Stimulated activated CD4-positive, alpha-beta T cell treated with anti-CD3 and anti-CD28 coated beads, Interleukin-4, amount 100 ng/mL, for 24 hours (primary cell): ENCODE measurements at places on chromosomes 12 and 14.

DNA sequence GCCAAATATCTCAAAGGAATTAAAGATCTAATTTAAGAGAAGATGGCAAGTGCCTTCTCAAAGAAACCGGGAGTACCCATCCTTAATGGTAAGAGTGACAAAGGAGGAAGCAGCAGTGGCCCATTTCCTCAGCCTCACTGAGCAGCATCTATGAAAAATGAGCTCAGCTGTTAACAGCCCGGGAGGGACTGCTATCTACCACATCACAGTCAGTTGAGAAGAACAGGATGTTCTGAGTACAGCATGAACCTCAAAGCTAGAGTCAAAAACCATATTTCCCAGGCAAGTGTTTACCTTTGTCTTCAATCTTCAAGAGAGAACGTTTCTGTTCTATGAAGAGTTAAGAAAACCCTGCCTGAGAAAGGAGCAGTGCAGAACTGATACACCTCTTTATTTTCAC lies 115.0 kb downstream of the BTG1 start:
- peak; percentile 53 for DNase-seq

DNA sequence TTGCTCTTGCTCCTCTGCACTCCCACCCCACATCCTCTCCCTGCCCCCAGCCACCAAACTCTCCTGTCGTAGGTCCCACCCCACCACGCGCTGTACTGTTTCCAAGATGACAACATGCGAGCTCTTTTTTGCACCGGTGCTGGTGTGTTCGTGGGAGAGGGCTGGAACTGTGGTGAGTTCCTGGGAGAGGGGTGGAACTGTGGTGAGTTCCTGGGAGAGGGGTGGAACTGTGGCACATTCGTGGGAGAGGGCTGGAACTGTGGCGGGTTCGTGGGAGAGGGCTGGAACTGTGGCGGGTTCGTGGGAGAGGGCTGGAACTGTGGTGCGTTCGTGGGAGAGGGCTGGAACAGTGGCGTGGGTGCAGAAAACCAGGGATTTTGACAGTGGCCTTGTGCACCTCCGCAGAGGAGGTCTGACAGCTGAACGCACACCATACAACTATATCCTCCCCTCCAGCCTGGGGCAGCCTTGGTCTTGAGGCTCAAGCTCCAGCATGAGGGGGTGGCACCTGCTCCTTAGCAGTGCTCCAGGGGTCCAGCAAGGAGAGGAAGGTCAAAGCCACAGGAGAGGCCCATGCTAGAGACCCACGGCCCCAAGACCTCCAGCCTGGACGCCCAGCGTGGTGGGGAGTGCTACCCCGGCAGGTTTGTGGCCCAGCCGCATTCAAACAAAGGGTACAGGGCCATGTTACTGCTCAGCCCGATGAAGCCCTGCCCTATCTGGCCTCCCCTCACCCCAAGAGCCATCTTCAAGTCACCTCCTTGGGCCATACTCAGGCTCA lies 50.1 kb downstream of the ACTN1 start:
- no peak for DNase-seq

GRCh38 chr14:35576856-35577255 lies 42.9 kb downstream of the INSM2 start:
- no peak for DNase-seq

DNA sequence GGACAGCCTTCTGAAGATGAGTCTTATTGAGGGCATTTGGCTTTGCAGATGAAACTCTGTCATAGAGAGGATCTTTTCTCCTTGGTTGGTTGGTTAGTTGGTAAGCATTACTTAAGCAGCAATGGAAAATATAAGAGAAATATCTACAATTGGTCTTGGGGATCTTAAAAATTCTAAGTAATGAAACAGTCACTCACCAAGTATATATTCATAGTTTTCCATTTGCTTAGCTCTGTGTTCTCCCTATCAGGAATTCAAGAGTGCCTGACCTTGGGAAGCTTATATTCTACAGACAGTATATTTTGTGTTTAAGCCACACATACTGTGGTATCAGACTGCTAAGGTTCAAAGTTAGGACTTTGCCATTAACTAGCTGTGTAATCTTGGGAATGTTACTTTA lies at the start of gene OR5AU1:
Gene OR5AU1 (minus strand): TSS at position 101 of the 400 bp plus-strand sequence. CDS start 191 bp downstream, outside the sequence.
- DNase-seq = no peak

GRCh38 chr14:60002819-60003492 lies 83.0 kb downstream of the LRRC9 start:
- no peak for DNase-seq

GRCh38 chr14:69002069-69002468 lies 23.0 kb upstream of the ACTN1 start:
- DNase-seq = no peak

GRCh38 chr12:118103601-118104382 lies at the start of gene VSIG10:
VSIG10 (minus strand) TSS chr12:118104011; CDS start chr12:118103671, 340 bp downstream.
- DNase-seq = peak; percentile 6

DNA sequence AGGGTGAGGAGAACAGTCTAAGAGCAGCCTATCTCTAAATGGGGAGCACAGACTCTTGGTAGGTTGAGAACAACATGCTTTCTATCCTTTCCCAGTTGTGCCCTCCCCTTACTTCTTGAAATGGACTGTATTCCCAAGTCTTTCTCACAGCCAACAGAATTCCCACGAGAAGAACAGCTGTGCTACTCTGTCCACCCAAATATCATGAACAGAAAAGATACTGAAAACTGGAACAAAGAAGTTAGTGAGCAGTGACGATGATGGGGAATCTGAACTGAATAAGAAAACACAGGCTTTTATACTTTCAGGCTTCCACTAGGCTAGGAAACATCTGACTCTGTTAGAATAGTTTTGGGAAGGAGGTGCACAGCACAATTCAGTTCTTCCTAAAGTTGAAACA lies 3.4 kb downstream of the NACA start:
- no peak for DNase-seq

DNA sequence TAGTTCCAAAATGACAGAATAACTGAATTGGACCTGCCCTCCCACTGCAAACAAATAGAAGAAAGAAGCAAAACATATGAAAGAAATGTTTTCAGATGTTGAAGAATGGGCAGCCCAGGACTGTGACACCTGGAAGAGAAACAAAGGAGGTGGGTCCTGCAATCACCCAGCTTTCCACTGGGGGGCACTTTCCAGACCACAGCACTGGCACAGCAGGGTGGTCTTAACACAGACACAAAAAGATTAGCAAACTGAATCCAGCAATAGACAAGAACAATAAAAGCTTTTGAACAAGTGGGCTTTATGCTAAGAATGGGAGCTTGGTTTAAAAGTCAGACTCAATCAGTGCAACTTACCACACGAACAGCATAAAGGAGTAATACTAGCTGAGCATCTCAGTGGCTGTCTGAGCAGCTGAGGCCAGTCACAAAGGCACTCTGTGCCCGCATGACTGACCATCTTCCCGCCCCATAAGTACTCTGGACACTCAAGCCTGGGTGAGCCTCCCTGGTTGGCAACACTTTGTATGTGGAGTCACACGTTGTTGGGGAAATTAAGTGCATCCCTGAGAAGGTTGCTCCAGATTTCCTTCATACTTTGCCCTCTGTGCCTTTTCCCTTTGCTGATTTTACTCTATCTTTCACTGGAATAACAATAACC lies 27.7 kb downstream of the JKAMP start:
- no peak for DNase-seq

- peak; percentile 27 for DNase-seq
Measured at GRCh38 chr12:103441437-103442181, 54.2 kb downstream of the C12orf42 start.

DNA sequence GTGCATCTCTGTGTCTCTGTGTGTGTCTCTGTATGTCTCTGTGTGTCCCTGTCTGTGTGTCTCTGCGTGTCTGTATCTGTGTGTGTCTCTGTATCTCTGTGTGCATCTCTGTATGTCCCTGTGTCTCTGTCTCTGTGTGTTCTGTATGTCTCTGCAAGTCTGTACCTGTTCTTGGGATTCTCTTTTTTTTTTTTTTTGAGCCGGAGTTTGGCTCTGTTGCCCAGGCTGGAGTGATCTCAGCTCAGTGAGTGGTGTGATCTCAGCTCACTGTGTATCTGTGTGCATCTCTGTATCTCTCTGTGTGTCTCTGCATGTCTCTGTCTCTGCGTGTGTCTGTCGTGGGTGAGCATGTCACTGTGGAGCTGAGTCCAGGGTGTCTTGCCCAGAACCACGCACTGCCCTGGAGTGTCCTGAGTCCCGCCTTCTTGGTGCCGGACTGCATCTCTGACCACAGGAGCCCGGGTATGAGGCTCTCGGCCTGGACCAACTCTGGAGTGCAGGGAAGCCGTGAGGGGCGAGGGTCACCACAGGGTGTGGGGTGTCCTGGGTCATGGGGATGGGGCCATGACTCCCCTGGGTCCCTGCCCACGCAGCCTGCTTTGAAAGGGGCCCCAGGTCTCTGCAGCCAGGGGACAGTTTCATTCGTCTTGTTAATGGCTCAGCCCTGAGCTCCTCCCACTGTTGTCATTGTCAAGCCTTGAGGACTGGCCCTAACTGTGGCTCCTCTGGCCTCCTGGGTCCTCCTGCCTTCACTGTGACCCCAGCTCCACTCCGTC lies 11.8 kb downstream of the MYL2 start:
- no peak for DNase-seq

- DNase-seq = no peak
Measured at GRCh38 chr12:14841761-14842160, 1.6 kb downstream of the ART4 start.

GRCh38 chr12:85661461-85662206 lies 174.6 kb downstream of the RASSF9 start:
- no peak for DNase-seq

DNA sequence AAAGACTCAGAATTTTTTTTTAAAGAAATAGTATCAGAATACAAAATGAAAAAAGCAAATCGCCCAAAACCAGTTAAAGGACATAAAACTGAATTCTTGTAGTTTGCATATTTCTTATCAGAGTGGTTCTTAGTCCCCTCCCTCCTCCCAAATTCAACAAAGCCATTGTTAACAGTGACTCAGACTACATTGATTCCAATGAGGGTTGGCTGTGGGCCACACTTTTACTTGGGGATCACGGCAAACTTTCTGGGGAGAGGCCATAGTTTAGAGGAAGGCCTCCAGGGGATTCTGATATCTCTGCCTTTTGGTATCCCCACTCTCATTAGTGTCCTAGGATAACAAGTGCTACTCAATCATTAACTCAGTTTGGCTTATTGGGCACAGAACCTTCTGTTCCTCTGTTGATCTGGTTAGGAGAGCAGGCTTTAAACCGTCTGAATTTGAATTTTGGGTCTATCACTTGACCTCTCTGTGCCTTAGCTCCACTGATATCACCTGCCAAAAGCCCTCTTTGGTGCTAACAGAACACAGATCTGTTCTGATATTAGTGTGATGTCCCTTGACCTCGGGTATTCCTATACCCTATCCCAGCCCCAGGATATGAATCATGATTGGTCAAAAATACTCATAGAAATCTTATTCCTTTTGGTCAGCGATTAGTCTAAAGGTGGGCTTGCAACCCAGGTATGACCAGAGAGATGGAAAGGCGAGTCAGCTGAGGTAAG lies 45.2 kb upstream of the APPL2 start:
- DNase-seq = no peak

DNA sequence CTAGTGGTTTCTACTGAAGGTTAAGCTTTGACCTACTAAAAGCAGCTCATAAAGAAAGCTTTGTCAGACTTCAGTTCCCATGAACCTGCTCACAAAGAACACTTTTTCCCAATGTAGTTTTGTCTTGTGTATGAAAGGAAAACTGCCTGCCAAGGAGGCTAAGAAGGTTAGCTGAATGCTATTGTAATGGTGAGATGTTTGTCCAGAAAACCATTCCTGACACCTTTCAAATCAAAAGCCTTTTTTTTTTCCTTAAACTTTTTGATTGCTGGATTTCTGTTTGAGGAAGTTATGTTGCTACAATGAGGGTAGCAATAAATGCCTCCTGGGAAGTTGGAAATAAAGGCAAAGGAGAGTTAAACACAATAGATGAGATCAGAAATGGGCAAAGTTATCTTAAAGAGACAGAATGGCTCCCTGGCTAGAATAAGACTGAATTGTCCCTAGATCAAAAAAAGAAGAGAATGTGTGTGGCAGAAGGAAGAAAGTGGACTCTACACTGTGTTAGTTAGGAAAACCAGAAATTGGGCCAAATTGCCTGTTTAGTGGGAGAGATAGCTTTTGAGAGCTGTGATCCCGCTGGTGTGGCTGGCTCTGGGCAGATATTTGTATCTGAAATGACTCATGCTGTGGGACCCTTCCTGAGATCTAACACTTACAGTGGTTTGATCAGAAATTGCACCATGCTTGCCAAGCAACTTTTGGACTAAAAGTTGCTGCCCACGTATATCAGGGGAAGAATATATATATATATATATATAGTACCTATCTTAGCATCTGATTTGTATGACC lies 27.5 kb downstream of the TECPR2 start:
- DNase-seq = no peak

GRCh38 chr12:32418903-32419519 lies 19.7 kb downstream of the FGD4 start:
- no peak for DNase-seq
